ENCODE measurements at places on chromosomes 2 and 18. TPM values are rescaled to one million over a fixed set of nuclear protein-coding genes. Genes with fewer than 3 reads are reported as not detected.

Gene PRPF40A
- polyA plus RNA-seq = 24.5 TPM

Gene CNDP1
- not detected for polyA plus RNA-seq

Gene KLHL41
- 0.61 TPM for polyA plus RNA-seq

Gene ZSWIM2
- polyA plus RNA-seq = not detected

Gene PIKFYVE
- polyA plus RNA-seq = 5.5 TPM
